Stimulated activated CD8-positive, alpha-beta memory T cell treated with anti-CD3 and anti-CD28 coated beads, Interleukin-15, amount 100 ng/mL, for 4 hours (primary cell): ENCODE measurements at places on chromosomes 16 and 17.

DNA sequence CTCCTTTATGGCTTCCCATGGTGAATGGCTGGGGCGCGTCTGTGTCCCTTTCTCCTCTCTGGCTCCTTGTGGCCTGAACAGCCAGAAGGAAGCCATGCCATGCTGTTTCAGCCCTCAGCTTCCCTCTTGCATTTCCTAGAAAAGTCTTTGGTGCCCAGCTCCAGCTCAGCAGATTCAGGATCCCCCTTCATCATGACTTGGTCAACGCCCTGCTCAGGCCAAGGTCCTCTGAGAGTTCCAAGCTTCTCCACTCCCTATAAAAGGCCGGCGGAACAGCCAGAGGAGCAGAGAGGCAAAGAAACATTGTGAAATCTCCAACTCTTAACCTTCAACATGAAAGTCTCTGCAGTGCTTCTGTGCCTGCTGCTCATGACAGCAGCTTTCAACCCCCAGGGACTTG, at the start of gene CCL13:
CCL13 (plus strand) TSS at position 287 of the 400 bp plus-strand sequence; CDS start at position 334, 47 bp downstream.
- DNase-seq = no peak

GRCh38 chr17:49895812-49896211, 47.9 kb upstream of the TAC4 start:
- DNase-seq = no peak

- DNase-seq = no peak
These were observed 609.4 kb upstream of the CDH5 start for GRCh38 chr16:65757064-65757463.

DNA sequence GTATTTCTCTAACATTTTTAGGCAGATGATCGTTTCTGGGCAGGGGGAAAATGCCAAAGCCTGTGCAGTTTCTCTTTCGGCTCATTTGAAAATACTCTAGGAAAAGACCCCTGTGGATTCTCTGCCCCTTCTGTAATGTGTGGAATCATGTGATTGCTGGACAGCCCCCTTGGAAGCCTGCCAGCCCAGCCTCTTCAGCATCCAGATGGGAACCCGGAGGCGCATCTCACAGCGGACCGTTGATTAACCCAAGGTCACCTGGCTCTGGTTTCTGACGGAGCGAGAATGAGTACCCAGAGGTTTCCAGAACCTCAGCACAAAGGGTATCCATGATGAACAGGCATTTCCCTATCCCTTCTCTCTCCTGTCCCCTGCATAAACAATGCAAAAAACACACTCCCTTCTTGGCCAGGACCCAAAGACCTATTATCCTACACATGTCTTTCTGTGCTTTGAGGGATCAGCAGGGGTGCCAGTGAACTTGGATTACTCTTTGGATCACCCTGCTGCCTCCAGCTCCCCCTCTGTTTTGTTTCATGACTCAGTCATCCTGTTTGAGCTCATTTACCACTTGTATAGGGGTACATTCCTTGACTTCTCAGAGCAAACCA, 957.1 kb upstream of the RBFOX1 start:
- no peak for DNase-seq

DNA sequence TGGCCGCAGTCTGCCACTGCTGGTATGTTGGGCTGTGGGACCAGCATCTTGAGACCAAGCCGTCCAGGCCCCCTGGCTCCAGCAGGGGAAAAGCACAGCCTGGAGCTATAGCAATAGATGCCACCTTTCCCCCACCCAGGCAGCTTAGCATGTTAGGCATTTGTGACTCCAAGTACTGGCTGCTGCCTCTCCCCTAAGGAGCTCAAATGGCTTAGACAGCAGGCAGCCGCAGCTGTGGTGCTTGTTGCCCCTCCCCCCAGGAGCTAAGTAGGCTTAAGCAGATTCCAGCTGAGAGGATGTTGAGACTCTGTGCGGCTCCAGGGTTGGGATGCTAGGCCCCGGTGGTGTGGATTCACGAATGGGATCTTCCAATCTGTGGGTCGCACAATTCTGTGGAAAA, 88.8 kb upstream of the ANKFN1 start:
- no peak for DNase-seq

DNA sequence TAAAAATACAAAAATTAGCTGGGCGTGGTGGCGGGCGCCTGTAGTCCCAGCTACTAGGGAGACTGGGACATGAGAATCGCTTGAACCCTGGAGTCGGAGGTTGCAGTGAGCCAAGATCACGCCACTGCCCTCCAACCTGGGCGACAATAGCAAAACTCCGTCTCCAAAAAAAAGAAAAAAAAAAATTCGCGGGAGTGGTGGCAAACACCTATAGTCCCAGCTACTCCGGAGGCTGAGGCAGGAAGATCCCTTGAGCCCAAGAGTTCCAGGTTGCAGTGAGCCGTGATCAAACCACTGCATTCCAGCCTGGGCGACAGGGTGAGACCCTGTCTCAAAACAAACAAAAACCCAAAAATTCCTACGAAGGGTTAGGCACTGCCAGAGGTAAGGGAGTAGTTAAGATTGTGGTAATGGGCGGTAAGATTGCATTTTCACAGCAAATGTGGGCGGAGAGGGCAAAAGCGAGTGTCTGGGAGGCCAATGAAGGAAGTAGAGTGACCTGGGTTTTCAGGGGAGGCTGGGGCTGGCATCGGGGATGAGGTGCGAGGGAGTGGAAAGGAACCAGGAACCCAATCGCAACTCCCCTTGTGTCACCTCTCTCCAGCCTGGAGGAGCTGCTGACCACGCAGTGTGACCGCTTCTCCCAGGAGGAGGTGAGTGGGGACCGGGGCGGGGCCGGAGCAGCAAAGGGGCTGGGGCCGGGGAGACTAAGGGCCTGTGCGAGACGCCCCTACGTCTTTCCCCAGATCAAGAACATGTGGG, 2.6 kb downstream of the MYL11 start:
- DNase-seq = no peak

GRCh38 chr17:34257299-34257985, 2.4 kb downstream of the CCL2 start:
- DNase-seq = no peak

- no peak for DNase-seq
These were observed 134.8 kb upstream of the IRX6 start for GRCh38 chr16:55189224-55189623.

DNA sequence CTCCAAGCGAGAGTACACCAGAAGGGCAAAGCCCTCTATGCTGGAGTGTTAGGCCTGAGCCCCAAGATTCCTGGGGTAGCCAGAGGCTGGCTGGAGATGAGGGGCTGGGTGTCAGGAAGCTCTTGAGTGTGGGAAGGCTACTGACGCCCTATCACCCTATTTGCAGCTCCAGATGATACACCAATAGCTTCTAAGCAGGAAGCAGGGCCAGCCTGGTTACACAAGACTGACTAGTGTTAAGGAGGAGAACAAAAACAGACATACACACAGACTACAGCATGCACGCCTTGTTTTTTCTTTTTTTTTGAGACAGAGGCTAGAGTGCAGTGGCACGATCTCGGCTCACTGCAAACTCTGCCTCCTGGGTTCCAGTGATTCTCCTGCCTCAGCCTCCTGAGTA, 15.9 kb downstream of the POLR3K start:
- no peak for DNase-seq

DNA sequence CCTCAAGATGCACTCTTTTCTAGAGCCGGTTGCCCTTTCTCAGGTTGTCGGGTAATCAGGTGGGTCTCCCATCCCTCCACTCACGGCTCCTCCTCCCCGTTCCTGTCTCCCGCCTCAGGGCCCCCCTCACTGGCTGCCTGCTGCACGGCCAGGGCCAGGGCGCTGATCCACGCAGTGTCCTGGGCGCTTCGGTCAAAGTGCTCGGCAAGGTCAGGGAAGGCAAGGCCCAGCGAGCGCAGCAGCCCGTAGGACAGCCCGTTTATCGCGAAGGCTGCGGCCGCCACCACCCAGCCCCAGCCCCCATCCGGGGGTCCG, 753 bp downstream of the SLC16A11 start:
- DNase-seq = no peak

GRCh38 chr16:10181196-10182162, 749 bp downstream of the GRIN2A start:
- no peak for DNase-seq

- no peak for DNase-seq
These were observed 23.2 kb downstream of the ITGB3 start for GRCh38 chr17:47276868-47277267.

DNA sequence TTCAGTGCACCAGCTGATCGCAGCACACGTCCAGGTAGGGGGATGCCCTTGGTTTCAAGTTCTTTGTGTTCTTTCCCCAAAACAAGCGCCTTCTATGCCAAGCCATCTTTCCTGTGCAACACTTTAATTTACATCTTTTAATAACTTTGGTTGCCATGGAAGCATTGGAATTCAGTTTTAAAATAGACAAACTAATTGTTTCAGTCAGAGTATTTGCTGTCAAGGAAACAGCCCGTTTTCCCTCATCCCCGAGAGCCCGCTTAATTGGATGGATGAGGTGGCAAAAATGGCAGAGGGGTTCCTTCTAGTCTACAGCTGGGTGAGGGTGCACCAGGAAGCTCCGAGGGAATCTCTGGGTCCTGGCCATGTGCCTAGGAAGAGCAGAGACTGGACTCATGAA, 793.7 kb upstream of the EEF2KMT start:
- no peak for DNase-seq

- no peak for DNase-seq
These were observed 27.6 kb upstream of the C1QTNF8 start for GRCh38 chr16:1123525-1124230.

DNA sequence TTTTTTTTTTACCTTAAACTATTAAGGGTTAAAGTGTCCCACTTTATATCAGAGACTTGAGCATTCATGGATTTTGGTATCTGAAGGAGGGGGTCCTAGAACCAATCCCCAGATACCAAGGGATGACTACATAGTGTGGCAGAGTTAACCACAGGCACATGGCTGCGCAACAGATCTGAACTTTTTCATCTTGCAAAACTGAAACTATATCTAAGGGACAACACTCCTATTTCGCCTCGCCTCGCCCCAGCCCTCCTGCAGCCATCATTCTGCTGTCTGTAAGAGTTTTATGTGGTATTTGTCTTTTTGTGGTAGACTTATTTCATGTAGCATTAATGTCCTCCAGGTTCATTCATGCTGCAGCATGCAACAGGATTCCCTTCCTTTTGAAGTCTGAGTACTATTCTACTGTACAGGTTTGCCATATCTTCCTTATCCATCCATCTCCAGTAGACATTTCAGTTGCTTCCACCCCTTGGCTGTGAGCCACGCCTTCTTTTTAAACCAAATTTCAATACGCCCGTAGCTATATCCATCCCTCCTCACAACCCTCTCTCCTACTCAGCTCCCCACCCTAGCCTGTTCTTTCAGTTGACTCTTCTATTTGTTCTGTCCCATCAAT, 53.2 kb downstream of the AMFR start:
- DNase-seq = no peak

DNA sequence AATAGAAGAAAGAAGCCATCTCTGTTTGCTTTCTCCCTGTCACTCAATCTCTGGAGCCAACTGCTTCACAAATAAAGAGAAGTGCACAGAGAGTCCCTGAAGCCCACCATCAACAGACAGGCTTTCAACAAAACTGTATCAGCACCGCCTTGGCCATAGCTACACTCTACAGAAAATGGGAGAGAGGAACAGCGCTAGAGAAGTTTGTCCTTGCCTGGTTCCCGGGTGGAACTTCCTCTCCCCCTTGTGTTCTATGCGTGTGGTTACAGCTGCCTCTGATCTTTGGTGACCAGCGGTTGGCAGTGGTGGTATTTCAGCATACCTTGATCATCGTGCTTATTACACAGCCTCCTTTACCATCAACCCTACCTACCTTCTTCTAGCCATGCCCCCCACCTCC, 91.4 kb upstream of the CCL2 start:
- DNase-seq = no peak
